SK-MEL-5 (cell line): ENCODE measurements at places on chromosomes 2 and 18.

- DNase-seq = peak; percentile 99
These were observed at the start of gene PIKFYVE for GRCh38 chr2:208265801-208266552. Gene PIKFYVE, plus strand, starts transcription at chr2:208266255. Its CDS starts 5,265 bp downstream, at chr2:208271520.

GRCh38 chr2:1937480-1937879, 193.2 kb upstream of the PXDN start:
- no peak for DNase-seq

GRCh38 chr2:202377207-202377761, 1.2 kb downstream of the BMPR2 start:
- DNase-seq = peak; percentile 2

GRCh38 chr2:162220368-162220767, 22.9 kb downstream of the FAP start:
- DNase-seq = no peak

GRCh38 chr2:1625281-1626001, 118.9 kb downstream of the PXDN start:
- no peak for DNase-seq

DNA sequence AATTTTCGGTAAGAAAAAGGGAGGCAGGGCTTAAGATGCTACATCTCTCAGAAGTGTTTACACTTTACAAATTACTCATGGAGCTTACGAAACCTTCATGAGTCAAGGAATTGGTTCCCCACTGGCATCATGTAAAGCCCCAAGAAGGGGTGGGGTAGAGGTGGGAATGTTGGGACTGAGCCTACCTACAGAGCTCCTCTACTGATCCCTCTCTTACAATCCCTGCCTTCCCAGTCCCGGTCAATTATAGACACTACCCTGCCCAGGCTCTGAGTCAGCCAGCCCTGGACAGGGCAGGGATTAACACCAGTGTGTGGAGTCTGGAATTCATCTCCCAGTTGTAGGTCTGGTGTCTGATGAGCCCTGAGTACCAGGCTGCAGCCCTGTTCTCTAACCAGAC, 248.9 kb downstream of the PAX3 start:
- no peak for DNase-seq

DNA sequence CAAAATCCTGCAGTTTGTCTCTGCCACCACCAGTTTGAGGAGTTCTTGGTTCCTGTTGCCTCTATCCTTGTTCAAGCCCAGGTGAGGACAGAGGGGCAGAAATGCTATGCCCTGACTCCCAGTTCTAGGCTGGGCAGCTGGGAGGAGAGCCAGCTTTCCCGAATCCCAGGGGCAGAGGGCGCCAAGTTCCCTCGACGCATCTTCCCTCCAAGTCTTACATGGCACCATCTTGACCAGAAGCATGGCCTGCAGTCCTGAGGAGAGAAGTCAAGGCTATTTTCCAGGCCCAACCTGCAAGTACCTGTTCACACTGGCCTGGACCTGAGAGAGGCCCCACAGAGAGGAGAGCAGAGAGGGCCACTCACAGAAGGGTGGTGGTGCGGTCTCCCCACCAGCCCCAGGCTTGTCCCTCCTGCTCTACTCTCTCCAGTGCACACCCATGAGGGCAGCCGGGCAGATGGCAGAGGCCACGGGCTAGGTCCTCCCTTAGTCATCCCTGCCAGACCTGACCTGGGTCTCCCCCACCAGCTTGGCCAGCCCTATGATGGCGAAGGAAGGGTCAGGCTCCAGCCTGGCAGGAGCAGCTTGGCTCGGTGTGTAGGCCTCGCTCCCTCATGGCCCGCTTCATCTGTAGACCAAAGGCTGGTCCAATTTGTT, 115.7 kb upstream of the MSTN start:
- no peak for DNase-seq

- DNase-seq = no peak
These were observed 634.3 kb upstream of the FANCL start for GRCh38 chr2:58875436-58875835.

DNA sequence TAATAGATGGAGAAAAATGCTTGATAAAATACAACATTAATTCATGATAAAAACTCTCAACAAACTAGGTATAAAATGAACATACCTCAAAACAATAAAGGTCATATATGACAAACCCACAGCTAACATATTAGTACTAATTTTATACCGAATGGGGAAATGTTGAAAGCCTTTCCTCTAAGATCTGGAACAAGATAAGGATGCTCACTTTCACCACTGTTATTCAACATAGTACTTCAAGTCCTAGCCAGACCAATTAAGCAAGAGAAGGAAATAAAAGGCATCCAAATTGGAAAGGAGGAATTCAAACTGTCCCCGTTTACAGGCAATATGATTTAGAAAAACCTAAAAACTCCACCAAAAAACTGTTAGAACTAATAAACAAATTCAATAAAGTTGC, 61.5 kb upstream of the CTIF start:
- DNase-seq = no peak

DNA sequence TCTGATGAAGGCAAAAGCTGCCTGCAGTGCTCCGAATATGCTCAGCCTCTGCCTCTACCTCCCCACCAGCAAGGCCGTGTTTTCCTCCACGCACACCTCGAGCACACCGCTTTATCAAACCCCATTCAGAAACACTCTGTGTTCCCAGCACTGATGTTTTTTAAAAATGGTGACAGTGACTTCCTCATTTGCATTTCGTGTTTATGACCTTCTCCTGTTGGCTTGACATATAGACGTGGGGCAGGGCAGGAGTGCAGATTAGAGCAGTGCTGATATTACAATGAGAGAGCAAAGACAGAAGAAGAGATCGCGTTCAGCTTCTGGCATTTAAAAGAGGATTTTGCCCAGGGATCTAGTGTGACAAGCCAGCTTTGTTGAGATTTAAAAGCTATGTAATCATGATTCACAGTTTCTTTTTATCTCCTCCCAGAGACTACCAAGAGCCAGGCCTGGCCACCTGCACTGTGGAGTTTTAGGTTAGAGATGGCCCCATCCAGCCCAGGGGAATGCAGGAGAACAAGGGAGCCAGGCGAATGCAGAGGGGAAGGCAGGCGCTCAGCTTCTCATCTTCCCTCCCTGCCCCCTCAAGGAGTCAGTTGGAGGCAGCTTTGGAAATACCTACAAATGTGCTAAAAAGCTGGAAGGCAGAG, 61.5 kb upstream of the NEDD4L start:
- no peak for DNase-seq

- no peak for DNase-seq
These were observed 5.3 kb downstream of the PTGR3 start for GRCh38 chr18:75203416-75204268.

DNA sequence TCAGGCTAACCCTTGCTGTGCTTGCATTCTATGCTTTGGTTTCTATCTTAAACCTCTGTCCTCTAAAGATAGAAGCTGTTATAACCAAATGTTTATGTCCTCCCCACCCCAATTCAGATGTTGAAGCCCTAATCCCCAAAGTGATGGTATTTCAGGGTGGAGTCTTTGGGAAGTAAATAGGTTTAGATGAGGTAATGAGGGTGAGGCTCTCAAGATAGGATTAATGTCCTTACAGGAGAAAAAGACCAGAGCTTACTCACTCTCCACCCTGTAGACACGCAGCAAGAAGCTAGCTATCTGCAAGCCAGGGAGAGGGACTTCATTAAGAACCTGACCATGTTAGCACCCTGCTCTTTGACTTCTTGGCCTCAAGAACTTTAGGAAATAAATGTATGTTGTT, 362.5 kb downstream of the ERBB4 start:
- no peak for DNase-seq

- no peak for DNase-seq
These were observed 143.2 kb downstream of the DDX1 start for GRCh38 chr2:15734674-15735483.
